ENCODE measurements at places on chromosomes 3 and 15.
A peak's percentile ranks its signal among the peaks of the same experiment; 100 is the strongest.

DNA sequence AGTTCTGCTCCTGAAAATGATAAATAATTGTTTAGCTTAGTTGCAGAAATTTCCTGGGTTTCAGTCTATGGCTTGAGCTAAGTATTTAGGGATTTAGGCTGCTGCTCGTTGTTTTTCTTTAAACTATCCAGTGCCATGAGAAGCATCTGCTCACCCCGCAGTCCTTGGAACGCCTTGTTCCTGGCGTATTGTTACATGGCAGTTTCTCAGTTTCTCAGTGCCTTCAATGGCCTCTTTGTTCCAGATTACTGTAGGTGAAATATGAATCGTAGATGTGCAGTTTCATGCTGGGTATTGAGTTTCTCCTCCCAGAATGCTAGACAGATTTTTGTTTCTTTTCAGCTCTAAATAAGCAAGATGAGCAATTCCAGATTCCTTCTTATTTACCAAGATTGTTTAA, 269.5 kb upstream of the GBE1 start:
- DNase-seq: no peak

DNA sequence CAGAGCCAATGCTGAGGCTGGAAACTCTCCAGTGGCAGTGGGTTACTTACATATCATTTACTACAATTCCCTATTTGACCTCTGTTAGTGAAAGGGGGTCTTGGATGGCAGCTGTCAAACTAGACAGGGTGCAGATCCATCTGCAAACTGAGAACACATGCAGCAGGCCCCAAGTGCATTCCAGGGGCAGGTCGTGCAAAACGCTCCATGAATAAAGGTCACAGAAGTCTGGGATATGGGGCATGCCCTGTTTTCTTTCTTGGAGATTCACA, 25.0 kb upstream of the RAD18 start:
- DNase-seq: no peak

- no peak for DNase-seq
These were observed 121.0 kb upstream of the PRR20G start for GRCh38 chr3:127408684-127409420.

GRCh38 chr15:67468416-67468815, 52.5 kb upstream of the C15orf61 start:
- no peak for DNase-seq

- DNase-seq: no peak
These were observed 44.9 kb upstream of the SEC13 start for GRCh38 chr3:10365791-10366190.

DNA sequence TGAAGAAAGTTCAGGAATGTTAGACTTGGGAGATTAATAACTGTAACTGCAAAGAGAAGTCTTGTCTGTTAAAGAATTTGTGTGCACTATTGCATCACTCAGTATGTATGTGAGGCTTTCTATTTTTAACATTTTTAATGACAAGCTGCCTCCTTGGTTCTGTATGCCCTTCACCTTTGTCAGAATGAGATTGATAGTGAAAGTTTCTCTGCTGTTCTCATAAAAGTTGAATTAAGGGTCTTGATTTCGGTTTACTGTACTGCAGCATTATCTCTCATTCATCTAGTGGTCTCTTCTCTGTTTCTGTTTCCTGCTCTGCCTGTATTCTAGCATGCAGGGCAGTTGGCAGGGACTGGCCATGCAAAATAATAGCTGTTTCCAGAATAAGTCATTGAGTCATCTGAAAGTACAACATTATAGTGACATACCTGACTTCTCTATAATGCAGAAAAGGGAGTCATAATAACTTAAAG, 454.9 kb downstream of the IL5RA start:
- no peak for DNase-seq

DNA sequence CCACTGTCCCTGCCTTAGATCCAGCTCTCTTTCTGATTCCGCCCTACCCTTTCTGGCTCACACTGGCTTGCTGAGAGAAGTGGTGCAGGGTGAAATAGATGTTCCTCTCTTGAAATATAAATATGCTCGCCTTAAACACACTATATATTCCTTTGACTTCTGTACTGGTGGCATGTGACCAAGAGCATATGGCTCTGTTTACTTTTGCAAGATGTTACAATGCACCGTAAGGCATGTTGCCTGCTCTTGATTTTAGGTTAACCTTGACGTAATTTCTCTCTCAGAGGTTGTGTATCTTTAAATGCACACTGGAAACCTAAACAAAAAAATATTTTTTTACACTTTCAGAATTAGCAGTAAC, 749 bp downstream of the RSRC1 start:
- DNase-seq: peak; percentile 69

- DNase-seq: no peak
These were observed 63.4 kb downstream of the RGMA start for GRCh38 chr15:93025625-93025982.

All from NCI-H2029 (cell line).